ENCODE measurements at places on chromosomes 2 and 18.

DNA sequence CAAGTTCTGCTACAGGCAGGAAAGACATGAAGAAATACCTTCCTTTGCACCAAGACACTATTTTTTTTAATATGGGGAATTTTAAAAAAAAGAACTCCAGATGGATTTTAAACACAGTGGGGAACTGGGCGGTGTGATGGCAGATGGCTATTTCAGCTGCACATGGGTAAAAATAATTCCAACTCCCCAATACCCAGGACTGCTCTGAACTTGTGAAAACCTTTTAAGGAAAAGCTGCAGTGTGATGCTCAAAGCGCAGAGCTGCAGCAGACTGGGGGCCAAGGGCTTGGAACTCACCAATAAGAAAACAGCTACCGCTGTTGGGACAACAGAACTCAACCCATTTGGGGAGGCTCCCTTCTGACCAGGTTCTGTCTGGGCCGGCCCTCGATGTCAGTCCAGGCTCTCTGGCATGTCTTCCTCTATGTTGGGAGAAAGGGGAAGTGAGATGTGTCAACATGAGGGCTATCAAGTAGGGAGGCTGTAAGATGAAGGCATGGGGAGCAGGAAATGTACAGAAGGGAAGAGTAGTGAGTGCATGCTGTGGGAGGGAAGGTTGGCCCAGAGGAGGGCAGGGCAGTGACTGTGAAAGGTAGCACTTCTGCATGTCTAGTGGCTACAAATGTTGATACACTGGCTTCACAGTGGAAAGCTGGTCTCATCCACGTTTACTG lies 64.0 kb upstream of the SLC14A2 start:
- DNase-seq = no peak

GRCh38 chr2:162113776-162114168 lies 38.3 kb downstream of the GCG start:
- no peak for DNase-seq

DNA sequence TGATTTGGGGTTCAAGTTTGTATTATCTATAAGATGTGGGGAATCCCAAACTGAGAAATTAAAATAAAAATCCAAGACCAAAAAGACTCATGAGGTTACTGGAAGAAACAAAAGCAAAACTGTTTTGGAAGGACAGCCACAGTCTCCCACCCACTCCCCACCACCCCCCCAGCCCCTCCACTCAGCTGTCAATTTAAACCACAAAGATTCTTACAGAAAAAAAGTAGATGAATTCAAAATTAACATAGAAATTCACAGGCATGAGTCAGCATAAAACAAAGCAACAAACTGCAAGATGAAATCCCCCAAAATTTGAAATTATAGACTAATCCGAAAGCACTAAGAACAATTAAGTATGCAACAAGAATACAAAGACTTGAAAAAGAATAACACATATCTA lies 12.1 kb downstream of the MAP4K3 start:
- DNase-seq = no peak

DNA sequence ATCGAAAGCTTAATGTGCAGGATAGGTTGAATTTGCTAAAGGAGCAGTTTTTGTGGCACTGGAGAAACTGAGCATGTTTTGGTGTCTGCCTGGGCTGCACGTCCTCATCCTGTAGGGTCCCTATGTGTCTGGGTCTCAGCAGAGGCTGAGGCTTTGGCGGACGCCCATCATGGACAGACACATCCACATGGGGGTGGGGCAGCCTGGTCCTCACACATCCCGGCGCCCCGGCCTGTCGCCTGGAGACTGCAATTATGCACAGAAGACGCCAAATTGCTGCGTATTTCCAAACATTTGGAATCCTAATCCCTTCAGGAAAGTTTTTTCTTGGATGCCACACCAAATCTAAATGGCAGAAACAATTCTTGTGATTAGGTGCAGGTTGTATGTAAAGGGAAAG lies 128.2 kb upstream of the TWIST2 start:
- DNase-seq = no peak

- no peak for DNase-seq
These were observed 1.9 kb downstream of the CDH20 start for GRCh38 chr18:61334951-61335683.

GRCh38 chr2:14601156-14601770 lies 31.3 kb upstream of the LRATD1 start:
- no peak for DNase-seq

DNA sequence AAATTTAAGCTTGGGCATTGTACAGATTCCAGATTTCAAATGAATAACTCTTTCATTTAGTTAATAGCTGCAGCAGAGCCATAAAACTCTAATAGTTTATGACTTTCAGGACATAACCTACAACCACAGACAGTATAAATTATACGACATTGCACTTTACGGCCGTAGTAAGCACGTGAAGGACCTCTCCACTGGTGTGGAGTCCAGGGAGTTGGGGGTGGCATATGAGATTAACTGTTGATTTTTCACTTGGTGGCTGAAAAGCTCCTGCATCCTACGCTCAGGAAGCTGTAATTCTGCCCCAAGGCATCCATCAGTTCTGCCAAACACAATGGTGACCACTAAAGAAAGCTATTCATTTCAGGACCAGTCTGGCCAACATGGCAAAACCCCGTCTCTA lies 376.2 kb downstream of the SOX11 start:
- no peak for DNase-seq

DNA sequence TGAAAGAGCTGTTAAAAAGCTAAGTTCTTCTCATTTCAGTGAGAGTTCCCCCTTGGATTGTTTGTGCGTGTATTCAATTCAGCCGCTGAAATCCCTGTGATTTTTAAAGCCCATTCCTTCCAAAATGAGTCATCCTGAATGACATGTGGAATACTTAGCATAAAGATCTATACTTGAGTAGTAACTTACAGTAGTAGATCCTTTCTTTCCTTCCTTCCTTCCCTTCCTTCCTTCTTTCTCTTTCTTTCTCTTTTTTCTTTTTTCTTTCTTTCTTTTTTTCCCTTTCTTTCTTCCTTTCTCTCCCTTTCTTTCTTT lies 18.2 kb upstream of the SOX11 start:
- no peak for DNase-seq

- no peak for DNase-seq
These were observed 104.6 kb upstream of the EPHA4 start for GRCh38 chr2:221676566-221677172.

GRCh38 chr2:7289697-7290096 lies 372.5 kb downstream of the RNF144A start:
- no peak for DNase-seq

- DNase-seq = no peak
These were observed 60.3 kb upstream of the GREB1L start for GRCh38 chr18:21181766-21182165.

DNA sequence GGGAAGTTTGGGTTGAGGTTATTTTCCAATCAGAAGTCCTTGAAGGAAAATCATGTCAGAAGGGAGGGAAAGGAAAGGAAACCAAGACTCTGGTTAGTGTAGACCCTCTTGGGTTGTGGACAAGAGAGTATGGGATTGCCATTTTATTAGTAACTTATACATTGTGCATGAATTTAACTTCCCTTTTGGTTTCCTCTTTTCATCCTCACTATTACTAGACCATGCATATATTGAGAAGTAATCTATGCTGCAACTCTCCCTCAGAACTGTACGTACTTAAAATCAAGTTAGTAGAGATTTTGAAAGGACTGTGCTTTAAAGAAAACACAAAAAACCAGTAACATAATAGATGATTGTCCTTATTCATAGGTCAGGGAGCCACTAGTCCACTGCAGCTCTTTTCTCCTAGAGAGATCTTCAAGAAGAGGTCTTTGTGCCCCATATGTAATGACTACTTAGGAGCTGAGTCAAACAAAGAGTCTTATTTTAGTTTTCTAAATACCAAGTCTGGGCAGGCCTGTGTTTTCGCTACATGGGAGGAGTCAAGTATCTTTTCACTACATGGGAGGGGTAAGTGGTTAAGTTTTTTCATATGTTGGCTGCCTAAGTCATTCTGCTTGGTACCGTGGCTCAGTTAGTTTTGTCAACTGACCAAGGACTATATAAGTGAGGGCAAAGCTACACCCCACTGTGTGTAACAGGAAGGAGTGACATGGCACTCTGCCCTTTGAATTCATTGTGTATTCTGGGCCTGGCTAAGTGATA lies 25.2 kb upstream of the FAM117B start:
- no peak for DNase-seq

DNA sequence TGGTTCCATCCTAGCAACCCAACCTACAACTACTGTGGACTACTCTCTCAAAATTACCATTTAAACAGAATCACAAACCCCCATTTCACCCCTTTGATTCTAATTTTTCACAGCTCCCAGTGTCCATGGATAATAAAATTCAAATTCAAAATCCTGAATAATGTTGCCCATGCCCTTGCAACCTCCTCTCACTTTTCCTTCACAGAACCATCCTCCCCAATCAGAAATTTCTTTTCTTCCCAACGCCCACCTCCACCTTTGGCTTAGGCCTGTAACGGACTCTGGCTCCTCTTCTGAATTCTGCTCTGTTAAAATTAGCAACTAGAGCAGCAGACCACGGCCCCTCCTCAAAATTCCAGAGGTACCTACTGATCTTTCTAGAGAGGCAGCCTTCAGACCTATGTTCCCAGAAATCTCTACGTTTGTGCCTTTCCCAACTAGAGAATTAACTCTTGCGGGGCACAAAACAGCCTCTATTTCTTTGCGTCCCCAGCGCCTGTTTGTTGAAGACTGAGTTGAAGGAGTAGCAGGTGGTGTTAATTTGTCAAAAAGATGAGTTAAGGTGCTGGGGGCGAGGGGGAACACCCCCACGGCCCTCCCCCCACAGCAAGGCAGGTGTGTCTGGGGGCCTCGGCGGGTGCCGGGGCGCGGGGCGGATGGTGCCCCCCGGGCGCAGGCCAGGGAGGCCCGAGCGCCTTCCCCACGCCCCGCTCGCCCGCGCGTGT lies 428 bp upstream of the MAP3K20 start:
- peak; percentile 56 for DNase-seq

DNA sequence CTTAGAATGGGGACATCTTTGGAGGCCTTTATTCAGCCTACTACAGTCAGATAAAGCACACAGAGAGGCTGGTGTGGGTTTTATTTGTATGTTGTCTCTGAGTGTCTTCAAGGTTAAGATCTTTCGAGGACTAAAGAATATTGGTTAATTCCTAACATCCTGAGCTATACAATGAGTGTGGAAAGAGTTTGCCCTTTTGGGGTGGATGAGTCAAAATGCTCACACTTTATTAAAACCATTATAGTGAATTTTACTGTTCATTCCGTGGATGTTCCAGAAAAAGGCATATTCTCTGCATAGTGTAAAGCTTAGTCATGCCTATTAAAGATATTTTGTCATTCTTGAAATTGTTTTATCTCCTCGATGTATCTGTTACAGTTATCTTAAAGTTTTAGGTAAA lies 29.1 kb upstream of the SLC38A11 start:
- DNase-seq = no peak
